ENCODE measurements at places on chromosomes 3 and 15.

GRCh38 chr3:45137656-45138181 lies 8.5 kb downstream of the CDCP1 start:
- no peak for DNase-seq

DNA sequence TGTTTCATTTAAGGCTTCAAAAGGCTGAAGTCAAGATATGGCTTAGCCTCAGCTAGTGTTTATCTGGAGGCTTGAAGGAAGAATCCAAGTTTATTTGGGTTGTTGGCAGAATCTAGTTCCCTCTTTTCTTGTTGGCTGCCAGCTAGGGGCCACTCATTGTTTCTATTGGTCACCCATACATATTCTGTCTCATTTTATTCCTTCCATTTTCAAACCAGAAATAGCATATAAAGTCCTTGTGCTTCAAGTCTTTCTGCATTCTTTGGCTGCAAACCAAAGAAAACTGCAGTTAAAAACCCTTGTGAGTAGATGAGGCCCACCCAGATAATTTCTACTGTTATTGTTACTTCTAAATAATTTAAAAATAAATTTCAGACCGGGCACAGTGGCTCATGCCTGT lies 301.7 kb downstream of the OXSM start:
- no peak for DNase-seq

- no peak for DNase-seq
Measured at GRCh38 chr3:124701687-124702086, 28.6 kb upstream of the UMPS start.

GRCh38 chr3:171284308-171285075 lies 175.7 kb downstream of the TNIK start:
- DNase-seq: no peak

GRCh38 chr3:131285456-131285855 lies 96.1 kb upstream of the NUDT16 start:
- no peak for DNase-seq

DNA sequence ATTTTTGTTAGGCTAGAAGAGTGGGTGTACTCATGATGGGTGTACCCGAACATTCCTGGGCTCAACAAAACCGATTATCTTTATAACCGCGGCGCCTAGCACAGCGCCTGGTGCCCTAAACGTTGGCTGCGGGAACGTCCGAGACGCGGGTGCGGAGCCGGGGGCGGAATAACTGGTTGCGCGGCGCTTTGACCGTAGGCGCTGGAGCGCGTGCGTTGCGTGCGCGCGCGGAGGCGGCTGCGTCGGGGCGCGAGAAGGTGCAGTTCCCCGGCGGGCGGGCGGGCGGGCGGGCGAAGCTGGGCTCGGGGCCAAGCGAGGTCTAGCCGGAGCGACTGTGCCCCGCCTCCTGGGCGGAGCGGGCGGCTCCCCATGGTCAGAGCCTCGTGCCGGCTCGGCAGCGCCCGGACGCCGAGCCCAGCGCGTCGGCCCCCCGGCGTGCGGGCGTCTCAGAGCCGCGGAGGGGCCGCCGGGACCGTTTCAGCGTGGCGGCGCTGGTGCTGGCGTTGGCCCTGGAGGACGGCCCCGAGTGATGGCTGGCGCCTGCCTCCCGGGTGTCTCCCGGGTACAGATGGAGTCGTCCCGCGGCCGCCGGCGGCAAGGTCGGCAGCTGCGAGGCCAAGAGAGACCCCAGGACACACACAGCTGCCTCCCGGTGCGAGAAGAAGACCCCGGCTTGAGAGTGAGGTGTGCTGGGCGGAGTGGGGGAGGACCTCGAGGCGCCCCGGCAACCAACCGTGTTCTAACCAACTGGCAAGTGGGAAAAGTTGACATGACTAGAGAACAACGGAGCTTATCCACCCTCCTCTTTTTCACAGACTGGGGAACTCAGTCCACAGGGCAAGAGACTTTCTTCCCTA lies at the start of gene PLAAT1:
TSS of gene PLAAT1 (plus strand) at position 373 of the 857 bp plus-strand sequence. CDS start 14,429 bp downstream, outside the sequence.
- no peak for DNase-seq

- DNase-seq: no peak
Measured at GRCh38 chr3:45178183-45179023, 32.2 kb upstream of the CDCP1 start.

DNA sequence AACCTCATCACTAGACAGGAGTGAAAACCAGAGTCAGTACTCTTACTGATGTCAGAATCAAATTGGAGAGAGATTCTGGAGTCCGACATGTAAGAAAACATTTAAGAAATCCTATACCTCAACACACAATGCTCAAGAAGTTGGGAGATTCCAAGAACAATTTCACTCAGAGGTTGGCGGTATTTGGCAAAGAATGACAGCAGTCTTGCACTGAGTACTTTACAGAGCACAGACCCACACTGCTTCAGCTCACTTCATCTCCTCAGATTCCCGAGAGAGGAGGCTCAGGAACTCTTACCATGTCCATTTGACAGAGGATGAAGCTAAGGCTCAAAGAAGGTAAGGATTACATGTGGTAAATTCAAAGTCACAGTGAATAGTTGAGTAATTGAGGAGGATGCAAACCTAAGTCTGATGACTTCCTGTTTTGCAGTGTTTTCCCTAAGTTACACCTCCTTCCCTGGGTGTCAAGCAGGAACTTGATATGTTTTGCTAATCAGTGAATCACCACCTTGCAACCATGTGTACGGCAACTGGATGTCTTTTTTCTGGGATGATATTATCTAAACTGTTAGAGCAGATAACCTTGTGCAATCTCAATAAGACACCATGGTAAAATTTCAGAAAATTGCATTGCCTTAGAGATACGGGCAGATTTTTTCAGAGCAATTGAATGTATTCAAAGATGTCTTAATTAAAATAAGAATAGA lies 61.3 kb upstream of the MME start:
- DNase-seq: peak; percentile 42

GRCh38 chr15:23395832-23396231 lies 41.3 kb downstream of the GOLGA8S start:
- no peak for DNase-seq

GRCh38 chr3:62363275-62363674 lies 10.1 kb downstream of the FEZF2 start:
- no peak for DNase-seq

DNA sequence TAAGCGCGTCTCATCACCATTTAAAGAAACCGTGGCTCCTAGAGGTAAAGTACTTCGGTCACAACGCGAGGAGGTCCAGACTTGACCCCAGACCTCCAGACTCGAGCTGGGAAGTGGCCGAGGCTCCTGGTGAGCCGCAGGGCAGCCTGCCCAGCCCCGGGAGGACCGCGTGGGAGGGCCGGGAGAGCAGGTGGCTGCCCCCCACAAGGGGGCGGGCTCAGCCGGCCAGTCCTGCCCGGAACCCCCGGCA lies at the start of gene SLC27A2:
TSS of gene SLC27A2 (plus strand) at position 228 of the 250 bp plus-strand sequence. CDS start 232 bp downstream, outside the sequence.
- peak; percentile 2 for DNase-seq

DNA sequence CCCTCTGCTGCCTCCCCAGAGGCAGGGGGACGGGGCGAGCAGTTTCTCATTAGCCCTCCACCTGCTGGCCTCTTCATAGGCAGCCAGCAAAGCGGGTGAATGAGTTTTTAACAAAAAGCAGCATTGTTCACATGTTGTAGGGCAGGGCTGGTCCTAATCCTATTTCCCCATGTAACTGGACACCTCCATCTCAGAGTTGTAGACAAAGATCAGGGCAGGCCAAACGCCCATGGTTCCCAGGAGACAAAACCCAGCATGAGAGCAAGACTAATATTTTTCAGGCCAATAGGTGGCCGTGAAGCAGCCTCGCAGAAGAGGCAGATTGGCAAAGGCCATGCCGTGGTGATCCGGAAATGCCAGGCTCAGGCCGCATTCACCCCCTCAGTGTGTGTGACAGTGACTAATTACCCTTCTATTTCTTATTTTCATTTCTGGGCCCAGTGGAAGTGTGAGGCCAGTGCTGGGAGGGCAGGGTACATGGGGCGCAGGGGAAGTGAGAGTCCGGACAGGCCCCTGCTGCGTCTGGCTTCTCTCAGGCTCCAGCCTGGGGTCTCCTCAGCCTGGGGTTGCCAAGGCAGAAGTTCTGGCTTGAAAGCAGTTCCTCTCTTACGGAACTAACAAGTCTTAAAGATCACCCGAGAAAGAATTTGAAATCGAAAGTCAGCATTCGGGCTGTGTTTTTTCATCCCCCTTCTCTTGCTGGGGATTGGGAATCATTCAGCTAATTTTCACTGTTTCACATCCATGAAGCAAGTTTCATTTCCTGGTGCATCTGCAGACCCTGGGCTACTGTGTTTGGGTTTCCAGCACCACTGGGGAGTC lies 64.8 kb downstream of the BOC start:
- DNase-seq: peak; percentile 79

DNA sequence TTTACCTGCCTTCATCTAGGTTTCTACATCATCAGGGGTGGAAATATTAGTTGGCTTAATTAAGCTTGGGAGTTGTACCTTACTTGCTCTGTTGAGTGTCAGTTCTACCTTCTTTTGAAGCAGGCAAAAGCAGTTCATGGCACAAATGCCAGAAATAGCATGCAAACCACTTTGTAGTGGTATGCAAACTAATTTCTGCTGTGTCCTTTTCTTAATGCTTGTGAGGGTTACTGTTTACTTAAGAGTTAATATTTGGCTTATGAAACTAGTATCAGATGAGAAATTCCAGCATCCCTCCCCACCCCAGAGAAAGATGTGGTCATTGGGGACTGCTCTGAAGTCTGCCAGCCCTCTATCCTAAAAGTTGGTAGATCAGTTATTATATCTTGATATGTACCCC lies 7.1 kb downstream of the ATP2C1 start:
- no peak for DNase-seq

DNA sequence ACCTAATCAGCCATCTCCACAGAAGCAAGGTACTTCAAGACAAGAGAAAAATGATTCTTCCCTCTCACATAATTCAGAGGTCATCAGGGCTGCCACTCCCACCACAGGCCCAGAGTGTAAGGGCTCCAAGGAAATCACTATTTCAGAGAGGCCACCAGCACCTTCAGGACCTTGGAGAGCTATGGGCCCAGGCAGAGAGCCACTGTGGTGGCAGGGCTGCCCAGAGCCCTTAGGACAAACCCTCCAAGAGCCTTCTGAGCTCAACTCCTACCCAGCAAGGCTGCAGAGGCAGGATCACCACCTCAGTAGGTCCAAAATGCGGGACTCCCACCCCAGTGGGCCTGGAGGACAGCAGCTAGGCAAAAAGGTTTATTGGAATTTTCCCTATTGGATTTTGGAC lies 17.9 kb upstream of the FAN1 start:
- no peak for DNase-seq

DNA sequence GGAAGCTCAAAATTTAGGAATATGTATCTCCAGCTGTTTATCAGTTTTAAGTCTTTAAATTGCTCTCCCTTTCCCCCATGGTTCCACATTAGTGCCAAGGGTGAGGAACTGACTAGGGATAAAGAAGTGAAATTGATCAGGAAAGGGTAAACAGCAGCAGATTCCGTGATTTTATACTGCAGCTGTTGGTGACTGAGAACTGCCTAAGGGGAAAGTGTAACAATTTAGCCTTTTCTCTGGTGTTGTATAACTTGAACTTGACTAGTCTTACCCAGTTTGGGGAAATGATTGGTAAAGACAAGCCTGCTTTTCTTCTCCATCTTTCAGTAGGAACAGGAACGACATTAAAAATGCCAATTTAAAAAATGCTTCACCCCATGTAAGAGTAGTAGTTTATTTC lies 5.0 kb downstream of the SPRED1 start:
- DNase-seq: no peak

DNA sequence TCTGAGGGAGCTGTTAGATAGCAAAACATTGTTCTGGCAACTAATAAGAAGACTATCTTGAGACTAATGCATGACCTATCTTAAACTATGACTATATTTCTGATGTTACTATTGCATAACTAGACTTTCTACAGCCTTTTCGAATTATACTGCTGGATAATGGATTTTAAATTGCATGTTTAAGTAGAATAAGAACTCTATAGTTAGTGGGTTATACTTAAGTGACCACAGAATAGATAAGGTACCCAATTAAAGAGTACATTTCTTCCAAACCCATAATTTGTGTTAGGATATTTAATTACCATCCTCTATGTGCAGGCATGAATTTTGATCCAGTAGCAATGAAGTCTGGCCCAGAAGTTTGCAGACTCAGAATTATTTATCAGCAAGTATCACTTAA lies 44.6 kb upstream of the SPPL2A start:
- no peak for DNase-seq

GRCh38 chr3:40465111-40465407 lies 7.9 kb downstream of the RPL14 start:
- DNase-seq: no peak

DNA sequence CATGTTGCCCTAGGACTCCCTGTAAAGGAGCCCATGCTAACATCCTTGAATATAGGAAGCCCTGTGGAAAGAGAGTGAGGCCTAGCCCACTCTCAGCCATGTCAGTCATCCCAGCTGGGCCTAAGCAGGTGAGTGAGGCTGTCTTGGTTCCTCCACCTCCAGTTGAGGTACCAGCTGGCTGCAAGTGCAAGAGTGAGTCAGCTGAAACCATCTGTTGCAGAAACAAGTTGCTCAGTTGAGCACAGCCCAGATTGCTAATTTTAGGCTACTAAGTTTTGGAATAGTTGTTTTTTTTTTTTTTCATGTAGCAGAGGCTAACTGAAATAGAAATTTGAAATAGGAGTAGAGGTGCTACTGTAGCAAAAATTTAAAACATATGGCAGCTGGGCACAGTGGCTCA lies 43.7 kb upstream of the ADPGK start:
- DNase-seq: no peak

GRCh38 chr15:63089260-63090043 lies 32.2 kb upstream of the LACTB start:
- DNase-seq: no peak

GRCh38 chr3:2547049-2547448 lies 448.4 kb downstream of the CNTN4 start:
- DNase-seq: no peak

DNA sequence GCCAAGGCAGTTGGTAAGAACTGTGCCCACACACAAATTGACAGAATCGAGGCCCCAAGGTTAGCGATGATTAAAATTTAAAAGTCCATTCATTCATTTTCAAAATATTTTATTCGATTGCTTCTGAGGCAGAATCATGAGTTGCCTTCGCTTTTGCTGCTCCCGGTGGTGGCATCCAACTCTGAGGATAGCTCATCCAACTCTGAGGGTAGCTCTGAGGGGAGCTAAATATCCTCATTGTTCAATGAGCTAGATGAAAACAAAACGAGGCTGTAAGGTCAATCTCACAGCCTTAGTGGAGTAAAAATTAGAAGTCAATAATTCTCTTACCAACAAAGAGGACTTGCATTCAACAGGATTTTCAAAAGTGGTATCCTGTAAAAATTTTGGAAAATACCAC lies 897 bp upstream of the CHL1 start:
- no peak for DNase-seq

- no peak for DNase-seq
Measured at GRCh38 chr3:43549626-43550290, 72.1 kb downstream of the ANO10 start.

DNA sequence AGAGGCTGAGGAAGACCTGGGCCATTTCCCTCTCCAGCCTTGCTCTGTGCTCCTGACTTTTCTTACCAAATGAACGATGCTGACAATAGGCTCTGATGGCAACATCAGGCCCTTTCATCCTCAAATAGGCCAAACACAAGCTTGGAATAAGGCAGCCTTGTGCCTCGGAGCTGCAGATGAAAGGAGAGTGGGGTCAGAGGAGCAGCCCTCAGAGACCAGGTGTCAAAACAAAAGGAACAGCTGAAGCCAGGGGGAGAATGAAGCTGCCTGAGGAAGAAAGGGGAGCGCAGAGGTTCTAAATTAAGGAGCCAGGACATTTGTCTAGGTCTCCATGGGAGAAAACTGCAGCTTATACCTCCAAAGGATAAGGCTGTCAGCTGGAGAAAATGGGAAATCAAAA lies 5.1 kb downstream of the BFSP2 start:
- no peak for DNase-seq

GRCh38 chr3:35986161-35986560 lies 346.8 kb downstream of the ARPP21 start:
- no peak for DNase-seq

Measured in inflammatory macrophage treated with lipopolysaccharide for 1 hour (primary cell).